ENCODE measurements at places on chromosomes 1 and 21.

- no peak for DNase-seq
Measured at GRCh38 chr21:38567335-38567969, 69.2 kb upstream of the ERG start.

GRCh38 chr1:119917304-119918055 lies 21.2 kb upstream of the ADAM30 start:
- no peak for DNase-seq

DNA sequence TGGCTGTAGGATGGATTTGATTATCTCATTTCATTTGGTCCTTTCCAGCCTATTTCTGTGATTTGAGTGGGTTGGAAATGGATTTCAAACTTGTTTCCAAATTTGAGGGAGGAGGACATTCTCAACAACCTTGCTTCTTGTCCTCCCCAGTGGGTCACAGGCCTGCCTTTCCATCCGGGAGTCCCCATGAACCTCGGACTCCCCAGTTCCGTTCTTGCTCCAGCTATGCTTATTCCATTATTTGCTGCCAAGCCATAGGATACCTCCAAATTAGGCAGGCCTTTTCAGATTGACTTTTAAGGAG lies 97.8 kb downstream of the DUSP10 start:
- no peak for DNase-seq

DNA sequence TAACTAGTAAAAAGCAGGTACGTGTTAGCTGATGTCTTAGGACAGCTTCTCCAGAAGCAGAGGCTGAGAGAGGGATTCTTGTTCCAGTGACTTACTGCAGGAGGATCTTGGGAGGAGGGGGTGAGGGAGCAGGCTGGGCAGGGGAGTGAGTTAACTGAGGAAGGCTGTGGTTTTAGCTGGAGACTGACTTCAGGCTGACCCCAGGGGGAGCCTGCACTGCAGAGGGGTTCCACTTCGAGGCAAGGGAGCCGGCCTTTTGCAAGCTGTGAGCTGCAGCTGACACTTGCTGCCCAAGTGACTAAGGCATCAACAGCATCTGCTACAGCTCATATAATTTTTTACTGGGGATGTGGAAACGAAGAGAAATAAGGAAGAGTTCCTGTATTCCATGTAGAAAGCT lies 50.4 kb upstream of the SOD1 start:
- peak; percentile 9 for DNase-seq

DNA sequence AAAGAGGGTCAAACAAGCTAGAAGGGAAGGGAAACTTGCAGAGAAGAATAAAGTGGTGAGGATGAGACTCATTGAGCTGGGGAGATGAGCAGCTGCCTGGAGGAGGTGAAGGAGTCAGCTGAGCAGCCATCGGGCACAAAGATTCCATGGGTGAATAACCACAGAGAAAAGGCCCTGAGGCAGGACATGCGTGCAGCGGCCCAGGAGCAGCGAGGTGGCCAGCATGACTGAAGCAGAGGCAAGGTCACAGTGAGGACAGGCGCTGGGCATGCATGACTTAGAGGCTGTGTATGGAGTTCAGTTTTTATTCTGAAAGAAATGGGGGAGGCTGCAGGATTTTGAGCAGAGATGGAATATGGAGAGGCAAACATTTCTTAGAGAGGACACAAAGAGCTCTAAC lies 24.9 kb downstream of the OLFML2B start:
- DNase-seq, result no peak

GRCh38 chr1:213871179-213871578 lies 116.6 kb upstream of the PROX1 start:
- DNase-seq, result no peak

GRCh38 chr1:16981269-16981849 lies 939 bp upstream of the MFAP2 start:
- DNase-seq, result no peak

GRCh38 chr1:169933984-169934725 lies 40.5 kb upstream of the SCYL3 start:
- no peak for DNase-seq

DNA sequence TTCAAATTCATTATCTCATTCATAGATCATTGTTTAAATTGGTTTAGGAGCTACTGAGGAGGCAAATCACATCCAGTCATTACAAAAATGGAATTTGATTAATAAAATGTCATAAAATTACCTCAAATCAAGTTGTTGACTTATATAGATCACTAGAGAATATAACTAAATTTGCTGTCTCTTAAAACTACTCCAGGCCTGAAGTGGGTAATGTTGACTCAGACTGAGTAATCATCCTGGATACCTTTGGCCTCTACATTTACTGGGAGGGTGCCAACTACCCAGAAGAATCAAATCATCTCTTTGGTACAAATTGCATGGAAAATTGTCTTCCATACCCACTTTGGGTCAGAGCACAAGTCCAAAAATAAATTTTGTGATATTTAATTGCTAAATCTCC lies 191.2 kb upstream of the GREM2 start:
- no peak for DNase-seq

DNA sequence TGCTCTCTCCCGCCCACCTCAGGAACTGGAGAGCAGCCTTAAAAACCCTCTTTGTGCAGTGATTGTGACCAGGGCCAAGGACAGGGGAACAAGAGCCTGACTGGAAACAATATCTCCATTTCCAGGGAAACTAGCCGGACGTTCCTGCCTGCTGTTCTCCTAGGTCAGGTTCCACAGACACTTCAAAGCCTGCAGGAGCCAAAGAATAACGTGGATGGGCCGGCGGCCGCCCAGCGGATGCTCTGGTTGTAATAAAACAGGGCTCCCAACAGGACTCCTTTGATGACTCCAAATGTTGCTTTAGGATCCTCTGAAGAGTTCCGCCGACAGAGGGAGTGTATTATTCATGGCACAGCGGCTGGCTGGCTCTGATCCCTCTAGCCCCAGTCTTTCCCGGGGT lies 162.2 kb downstream of the PLXNA2 start:
- DNase-seq, result no peak

DNA sequence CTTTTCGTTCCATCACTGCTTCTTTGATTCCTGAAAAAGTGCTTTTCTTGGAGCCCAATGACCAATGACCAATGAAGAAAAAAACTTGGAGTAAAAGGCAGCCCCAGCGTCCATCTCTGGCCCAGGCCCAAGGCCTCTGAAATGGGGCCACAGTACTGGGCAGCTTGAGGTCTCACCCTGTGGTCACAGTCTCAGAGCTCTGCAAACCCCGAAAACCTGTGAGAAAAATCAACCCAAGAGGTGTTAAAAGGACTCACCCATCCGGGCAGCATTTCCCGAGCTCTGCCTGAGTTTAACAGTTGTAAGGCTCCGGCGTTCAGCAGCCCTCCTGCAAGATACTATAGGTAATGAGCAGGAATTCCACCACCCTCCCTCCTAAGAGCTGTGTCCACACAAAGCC lies 2.1 kb upstream of the EFHD2 start:
- DNase-seq, result no peak

DNA sequence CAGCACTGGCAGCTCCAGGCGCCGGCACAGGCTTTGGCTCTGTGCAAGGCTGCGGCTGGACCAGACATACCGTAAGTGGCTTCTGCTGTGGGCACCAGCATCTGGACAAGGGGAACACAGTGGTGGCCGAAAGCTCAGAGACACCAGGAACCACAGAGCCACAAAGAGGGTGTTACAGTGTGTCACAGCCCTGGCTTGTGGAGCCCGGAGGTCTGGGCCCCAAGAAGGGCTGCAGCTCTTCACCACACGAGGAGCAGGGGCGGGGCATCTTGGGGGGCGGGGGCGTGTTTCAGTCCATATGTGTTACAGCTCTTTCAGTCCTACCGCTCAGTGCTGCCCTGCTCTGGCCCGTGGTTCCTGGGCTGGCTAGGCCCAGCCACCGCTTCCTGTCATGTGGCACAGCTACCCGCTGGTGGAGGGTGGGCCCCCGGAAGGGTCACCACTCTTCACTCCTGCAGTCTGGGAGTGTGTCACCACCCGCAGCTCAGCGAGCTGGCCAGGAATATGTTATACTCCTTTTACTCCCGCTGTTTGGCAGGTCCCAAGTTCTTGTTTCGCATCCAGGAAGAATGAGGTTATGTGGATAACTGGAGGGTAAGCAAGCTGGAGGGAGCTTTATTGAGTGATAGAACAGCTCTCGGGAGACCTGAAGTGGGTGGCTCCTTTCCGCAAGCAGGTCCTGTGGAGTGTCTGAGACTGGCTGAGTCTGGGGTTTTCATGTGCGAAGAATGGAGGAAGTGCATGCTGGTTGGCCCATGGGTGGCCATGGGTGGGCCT lies 3.3 kb upstream of the LSM10 start:
- DNase-seq, result no peak

- no peak for DNase-seq
Measured at GRCh38 chr1:164685266-164686035, 126.5 kb downstream of the PBX1 start.
